HepG2 (cell line): ENCODE measurements at places on chromosomes 3 and 15. TPM values are rescaled to one million over a fixed set of nuclear protein-coding genes. Genes with fewer than 3 reads are reported as not detected.
A peak's percentile ranks its signal among the peaks of the same experiment; 100 is the strongest.

DNA sequence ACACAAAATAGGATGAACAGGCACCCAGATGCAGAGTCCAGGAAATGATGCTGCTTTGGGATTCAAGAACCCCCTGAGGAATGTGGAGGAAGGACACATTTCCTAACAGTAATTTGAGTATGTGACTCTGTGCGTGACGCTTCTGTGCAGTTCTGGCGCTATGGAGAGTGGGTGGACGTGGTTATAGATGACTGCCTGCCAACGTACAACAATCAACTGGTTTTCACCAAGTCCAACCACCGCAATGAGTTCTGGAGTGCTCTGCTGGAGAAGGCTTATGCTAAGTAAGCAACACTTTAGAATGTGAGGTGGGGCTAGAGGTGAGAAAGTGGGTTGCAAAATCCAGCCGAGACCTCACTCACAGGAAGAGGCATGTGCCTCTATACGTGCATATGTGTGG, 28.3 kb downstream of the CAPN3 start:
- no peak overlapping the region for H3K4me3 ChIP-seq
- no peaks in the 10 kb centered on the region for H3K36me3 ChIP-seq
- H3K27ac ChIP-seq: no peak overlapping the region
- no peak for DNase-seq
- peaks cover 37% of the 10 kb centered on the region for H3K4me1 ChIP-seq

- no peak overlapping the region for H3K27ac ChIP-seq
- H3K4me3 ChIP-seq: no peak overlapping the region
- no peaks in the 10 kb centered on the region for H3K36me3 ChIP-seq
- DNase-seq: no peak
- H3K4me1 ChIP-seq: peaks cover 7% of the 10 kb centered on the region
These were observed 1.6 kb downstream of the GNB4 start for GRCh38 chr3:179449636-179450035.

ANKRD34C gene
- total RNA-seq: not detected in 2 replicates

CDHR4 gene
- total RNA-seq: not detected in 2 replicates

GRCh38 chr3:152331018-152331541, 62.4 kb downstream of the MBNL1 start:
- no peak overlapping the region for H3K27ac ChIP-seq
- peaks cover 31% of the 10 kb centered on the region for H3K4me1 ChIP-seq
- no peak overlapping the region for H3K4me3 ChIP-seq
- no peaks in the 10 kb centered on the region; the same call in 1 of the 3 replicates for H3K36me3 ChIP-seq
- no peaks in the 10 kb centered on the region for H3K27me3 ChIP-seq
- peak; percentile 29 for DNase-seq

DNA sequence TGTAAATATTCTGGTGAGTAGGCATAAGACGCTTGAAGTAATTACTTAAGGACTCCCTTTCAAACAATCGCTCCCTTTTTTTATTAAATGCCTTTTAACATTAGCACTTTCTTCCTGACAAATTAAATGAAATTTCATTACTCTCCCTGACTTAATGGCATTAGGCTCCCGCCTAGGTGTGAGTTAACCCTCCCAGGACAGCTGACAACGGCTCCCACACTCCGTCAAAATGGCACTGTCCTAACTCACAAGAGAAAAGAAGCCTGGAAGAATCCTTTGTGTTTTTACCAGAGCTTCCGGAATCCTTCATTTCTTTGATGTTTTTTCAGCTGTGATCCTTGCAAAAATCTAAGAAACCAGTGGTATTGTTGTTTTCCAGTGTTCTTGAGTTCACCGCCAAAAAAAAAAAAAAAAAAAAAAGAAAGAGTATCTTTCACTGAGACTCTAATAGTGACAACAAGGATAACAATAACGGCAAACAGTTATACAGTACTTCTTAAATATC, 861.0 kb upstream of the NR2F2 start:
- DNase-seq: no peak
- no peaks in the 10 kb centered on the region for H3K4me1 ChIP-seq
- no peak overlapping the region for H3K27ac ChIP-seq
- no peaks in the 10 kb centered on the region for H3K27me3 ChIP-seq
- H3K4me3 ChIP-seq: no peak overlapping the region

RNF111 gene
- total RNA-seq: 12.1 and 16.0 TPM in 2 replicates

GRCh38 chr3:16377196-16377595, 112.2 kb downstream of the OXNAD1 start:
- no peak for DNase-seq
- H3K36me3 ChIP-seq: no peaks in the 10 kb centered on the region
- H3K27me3 ChIP-seq: no peaks in the 10 kb centered on the region
- no peak overlapping the region for H3K4me3 ChIP-seq
- no peaks in the 10 kb centered on the region for H3K4me1 ChIP-seq

KLHL6 gene
- not detected in 2 replicates for total RNA-seq

GRCh38 chr15:99645543-99645935, 79.8 kb downstream of the MEF2A start:
- H3K36me3 ChIP-seq: peaks cover 14% of the 10 kb centered on the region; the same call in 2 of the 3 replicates
- peaks cover 8% of the 10 kb centered on the region for H3K4me1 ChIP-seq
- no peak overlapping the region for H3K4me3 ChIP-seq
- H3K27me3 ChIP-seq: no peaks in the 10 kb centered on the region

- no peak overlapping the region for H3K4me3 ChIP-seq
- no peak for DNase-seq
- no peaks in the 10 kb centered on the region for H3K4me1 ChIP-seq
- no peaks in the 10 kb centered on the region for H3K27me3 ChIP-seq
- H3K36me3 ChIP-seq: no peaks in the 10 kb centered on the region
These were observed 254.3 kb downstream of the CLSTN2 start for GRCh38 chr3:140189267-140189666.
